ENCODE measurements at places on chromosomes 12 and 14.
A peak's percentile ranks its signal among the peaks of the same experiment; 100 is the strongest.

DNA sequence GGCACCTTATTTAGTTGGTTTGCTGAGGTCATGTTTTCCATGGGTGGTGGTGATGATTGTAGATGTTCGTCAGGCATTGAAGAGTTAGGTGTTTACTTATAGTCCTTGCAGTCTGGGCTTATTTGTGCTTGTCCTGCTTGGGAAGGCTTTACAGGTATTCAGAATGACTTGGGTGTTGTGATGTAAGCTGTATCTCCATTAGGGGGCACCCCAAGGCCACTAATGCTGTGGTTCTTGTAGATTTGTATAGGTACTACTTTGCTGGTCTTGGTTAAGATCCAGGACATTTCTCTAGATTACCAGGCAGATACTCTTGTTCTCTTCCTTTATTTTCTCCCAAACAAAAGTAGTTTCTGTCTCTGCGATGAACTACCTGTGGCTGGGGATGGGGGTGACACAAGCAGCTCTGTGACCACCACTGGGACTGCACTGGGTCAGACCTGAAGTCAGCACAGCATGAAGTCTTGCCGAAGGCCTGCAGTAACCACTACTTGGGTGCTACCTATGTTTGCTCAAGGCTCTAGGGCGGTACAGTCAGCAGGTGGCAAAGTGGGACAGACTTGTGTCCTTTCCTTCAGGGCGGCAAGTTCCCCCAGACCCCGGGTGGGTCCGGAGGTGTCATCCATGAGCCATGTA lies 35.8 kb upstream of the FBXO33 start:
- peak; percentile 62 for DNase-seq

- DNase-seq, result peak; percentile 38
Measured at GRCh38 chr12:93918262-93918661, 230.1 kb upstream of the PLXNC1 start.

DNA sequence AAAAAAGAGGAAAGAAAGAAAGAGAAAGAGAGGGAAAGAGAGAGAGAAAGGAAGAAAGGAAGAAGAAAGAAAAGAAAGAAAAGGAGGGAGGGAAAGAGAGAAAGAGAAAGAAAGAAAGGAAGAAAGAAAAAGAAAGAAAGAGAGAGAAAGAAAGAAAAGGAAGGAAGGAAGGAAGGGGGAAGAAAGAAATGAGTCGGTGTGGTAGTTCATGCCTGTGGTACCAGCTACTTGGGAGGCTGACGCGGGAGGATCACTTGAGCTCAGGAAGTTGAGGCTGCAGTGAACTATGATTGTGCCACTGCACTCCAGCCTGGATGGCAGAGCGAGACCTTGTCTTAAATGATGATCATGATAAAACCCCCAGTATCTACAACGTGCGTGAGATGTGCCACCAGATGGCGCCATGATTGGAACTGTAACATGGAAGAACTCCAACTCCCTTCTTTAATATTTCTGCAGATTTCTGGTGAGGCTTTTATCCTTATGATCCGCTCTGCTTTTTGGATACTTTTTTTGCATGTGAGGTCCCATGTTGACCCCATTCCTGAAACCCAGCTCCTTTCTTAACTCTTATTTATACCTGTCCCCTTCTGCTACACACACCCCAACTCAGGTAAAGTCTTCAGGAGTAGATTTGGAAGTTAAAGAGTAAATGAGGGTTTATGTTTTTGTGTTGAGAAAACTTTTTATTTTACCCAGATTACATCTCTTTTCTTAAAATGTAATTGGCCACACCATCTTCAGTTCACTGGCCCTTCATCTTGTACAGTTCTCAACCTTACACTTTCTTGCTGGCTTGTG lies 25.6 kb downstream of the RNASE10 start:
- DNase-seq, result peak; percentile 88

GRCh38 chr12:131230340-131231031 lies 276.8 kb downstream of the ADGRD1 start:
- DNase-seq, result no peak

DNA sequence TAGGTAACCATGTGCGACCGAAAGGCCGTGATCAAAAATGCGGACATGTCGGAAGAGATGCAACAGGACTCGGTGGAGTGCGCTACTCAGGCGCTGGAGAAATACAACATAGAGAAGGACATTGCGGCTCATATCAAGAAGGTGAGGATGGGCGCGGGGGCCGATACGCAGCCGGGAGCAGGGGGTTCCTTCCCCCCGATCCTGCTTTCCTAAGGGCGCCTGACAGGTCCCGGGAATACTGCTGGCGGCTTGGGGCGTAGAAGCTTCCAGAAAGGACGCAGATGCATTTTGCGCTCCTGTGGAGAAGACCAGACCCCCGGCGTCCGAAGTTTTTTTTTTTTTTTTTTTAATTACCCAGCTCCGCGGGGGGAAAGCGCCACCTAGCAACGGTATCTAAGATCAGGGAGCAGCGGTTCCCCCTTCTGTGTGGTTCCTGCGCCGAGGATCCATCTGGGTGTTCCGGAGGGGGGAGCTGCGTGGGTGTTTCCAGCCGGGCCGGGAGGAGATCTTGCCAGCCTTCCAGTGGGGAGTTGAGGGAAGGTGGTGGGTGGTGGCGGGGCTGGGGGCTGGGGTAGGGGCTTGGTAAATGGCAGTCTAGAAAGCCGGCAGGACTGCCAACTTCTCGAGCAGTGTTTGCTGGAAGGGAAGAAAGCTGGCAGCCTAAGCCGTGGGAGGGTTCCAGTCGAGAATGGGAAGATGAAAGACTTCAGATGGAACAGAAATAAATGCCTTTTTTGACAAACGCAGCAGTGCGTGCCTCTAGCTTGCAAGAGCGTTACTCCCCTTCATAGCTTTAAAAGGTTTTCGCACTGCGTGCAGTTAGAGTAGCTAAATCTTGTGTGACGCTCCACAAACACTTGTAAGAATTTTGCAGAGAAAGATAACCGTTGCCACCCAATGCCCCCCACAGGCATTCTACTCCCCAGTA lies 764 bp downstream of the DYNLL1 start:
- DNase-seq, result peak; percentile 62

- DNase-seq, result no peak
Measured at GRCh38 chr14:105053421-105053820, 11.8 kb downstream of the GPR132 start.

DNA sequence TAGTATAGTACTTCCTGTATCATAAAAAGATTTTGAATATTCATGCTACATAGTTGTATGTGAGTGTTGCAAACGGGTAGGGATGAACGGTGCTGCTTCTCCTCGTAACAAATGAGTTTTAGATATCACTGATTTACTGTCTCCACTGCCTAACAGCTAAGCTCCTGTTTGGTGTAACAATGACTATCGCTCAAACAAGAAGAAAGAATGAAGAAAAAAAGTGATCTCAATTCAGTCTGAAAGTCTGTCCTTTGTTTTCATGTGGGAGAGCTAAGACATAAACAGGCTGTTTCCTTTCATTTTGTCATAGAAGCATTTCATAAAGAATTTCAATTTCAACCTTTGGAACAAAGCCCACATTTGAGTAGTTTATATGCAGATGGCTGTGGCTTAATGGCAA lies 26.1 kb upstream of the RTRAF start:
- peak; percentile 69 for DNase-seq

- no peak for DNase-seq
Measured at GRCh38 chr12:69500631-69501030, 30.4 kb downstream of the FRS2 start.

GRCh38 chr12:130357729-130358330 lies 20.1 kb downstream of the PIWIL1 start:
- DNase-seq, result no peak

Data from choroid plexus epithelial cell (primary cell).